ENCODE measurements at places on chromosomes 4 and X.
A peak's percentile ranks its signal among the peaks of the same experiment; 100 is the strongest.

GRCh38 chr4:148730082-148730640 is 287.9 kb upstream of the NR3C2 start:
- no peak for DNase-seq

- DNase-seq: no peak
Measured at GRCh38 chr4:168071304-168071703, 21.0 kb upstream of the ANXA10 start.

DNA sequence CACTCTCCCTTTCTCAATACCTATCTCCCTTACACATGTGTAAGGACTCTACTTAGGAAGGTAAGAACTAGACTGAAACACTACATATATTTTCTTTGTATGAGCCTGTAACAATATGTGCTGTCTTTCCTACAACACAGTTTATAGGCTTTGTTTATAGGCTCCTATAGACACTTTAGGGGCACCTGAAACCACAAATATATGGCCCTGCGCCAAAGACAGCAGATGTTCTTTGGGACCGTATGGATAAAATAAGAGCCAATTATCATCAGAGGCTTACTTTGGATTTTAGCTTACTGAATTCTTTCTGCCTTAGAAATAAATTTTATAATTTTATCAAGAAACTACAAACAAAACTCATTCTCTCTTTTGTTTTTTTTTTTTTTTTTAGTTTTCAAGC is 16.6 kb upstream of the CXCL3 start:
- no peak for DNase-seq

DNA sequence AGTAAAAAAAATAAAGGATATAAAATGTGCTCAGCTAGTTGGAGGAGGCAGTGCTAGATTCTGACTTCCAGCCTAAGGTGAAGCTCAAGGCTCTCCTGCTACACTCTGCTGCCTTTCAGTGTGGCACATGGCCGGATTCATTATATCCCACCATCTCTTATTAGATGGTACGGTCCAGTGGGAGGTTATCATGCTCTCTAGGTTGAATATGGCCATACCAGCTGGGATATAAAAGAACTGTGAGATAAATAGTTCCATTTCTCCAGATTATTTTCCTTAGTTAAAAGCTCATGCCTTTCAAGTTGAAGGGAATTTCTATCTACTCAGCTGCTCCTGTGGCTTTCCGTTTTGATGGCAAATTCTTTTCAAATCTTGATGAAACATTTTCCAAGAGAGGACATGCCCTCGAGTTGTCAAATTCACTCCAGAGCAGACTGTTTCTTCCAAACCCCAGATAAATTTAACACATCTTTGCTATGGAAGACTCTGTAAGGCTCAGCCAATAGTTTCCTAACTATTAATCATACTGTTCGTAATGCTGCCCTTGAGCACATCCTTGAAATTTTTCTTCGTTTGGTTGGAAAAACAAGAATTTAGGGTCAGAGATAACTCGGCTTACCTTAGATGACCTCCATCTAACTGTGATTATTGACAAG is 2.2 kb upstream of the MGARP start:
- no peak for DNase-seq

DNA sequence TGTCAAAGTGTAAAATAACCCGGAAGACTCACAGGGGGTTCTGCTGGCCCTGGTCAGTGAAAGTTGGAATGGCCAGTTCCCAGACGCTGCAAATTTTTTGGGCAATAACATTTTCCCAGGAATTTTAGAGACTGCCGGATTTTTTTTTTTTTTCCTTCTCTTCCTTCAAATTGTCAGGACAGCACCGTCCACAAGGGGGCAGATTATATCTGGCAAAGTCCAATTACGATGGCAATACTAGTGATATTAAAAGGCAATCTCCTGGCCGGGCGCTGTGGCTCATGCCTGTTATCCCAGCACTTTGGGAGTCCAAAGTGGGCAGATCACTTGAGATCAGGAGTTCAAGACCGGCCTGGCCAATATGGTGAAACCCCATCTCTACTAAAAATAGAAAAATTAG is 20.5 kb downstream of the SLC25A5 start:
- DNase-seq: peak; percentile 8

DNA sequence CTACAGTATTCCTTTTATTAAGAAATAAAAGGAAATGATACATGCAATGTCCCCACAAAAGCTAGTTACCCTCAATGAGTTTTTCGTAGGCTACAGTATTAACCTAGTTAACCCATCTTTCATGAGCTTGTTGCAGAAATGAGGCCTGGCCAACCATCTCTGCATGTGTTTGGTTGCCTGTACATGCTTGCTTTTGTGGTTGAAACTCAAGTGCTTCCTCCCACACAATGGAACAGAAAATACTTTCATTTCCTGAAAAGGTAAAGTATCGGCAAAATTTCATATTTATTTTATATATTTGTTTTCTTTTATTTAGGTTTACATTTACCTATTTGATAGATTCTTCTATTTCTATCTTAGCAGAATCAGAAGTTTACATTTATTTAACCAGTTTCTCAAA is 214.6 kb upstream of the FAM241A start:
- DNase-seq: no peak

GRCh38 chr4:113469926-113470325 is 291.6 kb downstream of the CAMK2D start:
- no peak for DNase-seq

- no peak for DNase-seq
Measured at GRCh38 chrX:662126-662525, 31.5 kb downstream of the SHOX start.

GRCh38 chr4:152676052-152676854 is 3.5 kb downstream of the TMEM154 start:
- DNase-seq: no peak

DNA sequence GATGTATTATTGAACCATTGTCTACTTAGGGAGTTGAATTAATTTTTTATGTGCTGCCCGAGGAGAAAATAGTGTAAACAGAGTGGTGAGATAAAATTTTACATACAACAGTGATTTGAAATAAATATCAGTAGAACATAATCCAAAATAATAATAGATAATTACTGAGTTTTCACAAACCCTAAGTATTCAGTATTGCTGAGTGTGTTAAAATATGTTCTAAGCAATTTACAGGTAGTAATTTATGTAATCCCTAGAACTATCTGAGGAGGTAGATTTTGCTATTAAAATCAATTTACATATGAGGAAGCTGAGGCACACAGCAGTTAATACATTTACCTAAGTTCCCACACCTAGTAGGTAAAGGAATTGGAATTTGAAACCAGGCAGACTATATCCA is 134.7 kb upstream of the FAT1 start:
- DNase-seq: no peak

DNA sequence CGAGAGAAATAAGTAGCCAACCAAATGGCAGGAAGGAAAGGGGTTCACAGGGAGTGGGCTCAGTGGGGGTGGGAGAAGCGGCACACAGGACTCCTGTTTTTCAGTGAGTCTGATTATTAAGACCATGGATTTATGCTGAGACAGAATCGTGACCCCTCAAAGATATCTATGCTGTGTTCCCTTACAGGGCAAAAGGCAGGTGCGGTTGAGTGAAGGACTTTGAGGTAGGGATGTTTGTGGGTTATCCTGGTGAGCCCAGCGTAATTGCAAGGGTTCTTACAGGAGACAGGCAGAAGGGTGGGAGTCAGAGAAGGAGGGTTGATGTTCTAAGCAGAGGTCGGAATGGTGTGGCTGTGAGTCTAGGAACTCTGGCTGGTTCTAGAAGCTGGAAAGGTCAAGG is 73.0 kb downstream of the EVC start:
- DNase-seq: no peak

DNA sequence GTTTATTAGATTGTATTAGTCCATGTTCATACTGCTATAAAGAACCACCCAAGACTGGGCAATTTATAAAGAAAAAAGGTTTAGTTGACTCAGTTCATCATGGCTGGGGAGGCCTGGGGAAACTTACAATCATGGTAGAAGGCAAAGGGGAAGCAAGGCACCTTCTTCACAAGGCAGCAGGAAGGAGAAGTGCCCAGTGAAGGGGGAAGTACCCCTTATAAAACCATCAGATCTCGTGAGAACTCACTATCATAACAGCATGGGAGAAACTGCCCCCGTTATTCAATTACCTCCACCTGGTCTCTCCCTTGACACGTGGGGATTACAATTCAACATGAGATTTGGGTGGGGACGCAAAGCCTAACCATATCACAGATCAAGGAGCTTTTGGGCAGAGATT is 8.1 kb upstream of the HSD17B13 start:
- DNase-seq: no peak

DNA sequence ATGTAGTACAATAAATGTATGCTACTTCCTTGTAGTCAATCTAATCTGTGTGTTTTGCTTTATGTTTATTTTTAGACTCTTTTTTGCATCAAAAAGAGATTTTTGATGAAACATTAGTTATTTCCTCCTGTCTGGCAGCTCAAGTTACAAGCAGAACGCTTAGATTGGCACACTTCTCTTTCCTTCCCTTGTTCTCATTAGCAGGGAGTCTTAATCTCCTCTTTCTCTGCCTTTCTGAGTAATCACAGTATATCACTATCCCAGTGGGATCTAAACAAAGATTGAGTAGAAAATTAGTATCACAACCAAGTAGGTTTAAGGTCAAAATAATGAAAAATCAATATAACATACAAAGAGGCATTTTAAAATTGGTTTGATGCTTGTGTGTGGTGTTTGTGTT is 1192.6 kb downstream of the C4orf33 start:
- DNase-seq: no peak

DNA sequence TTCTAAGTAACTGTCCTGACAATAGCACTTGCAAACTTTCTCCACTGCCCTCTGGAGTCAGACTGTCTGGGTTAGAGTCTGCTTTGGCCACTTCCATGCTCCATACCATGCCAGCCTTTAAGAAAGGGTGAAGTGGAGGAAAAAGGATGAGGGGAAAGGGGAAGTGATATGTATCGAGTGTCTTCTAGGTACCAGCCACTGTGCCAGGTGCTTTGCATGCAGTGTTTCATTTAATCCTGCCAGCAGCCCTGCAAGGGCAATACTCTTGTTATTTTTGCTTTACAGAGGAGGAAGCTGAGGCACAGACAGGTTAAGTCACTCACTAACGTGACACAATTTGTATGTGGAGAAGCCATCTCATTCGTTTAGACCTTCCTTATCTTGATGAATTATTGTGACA is 55.6 kb downstream of the RTL9 start:
- DNase-seq: no peak

DNA sequence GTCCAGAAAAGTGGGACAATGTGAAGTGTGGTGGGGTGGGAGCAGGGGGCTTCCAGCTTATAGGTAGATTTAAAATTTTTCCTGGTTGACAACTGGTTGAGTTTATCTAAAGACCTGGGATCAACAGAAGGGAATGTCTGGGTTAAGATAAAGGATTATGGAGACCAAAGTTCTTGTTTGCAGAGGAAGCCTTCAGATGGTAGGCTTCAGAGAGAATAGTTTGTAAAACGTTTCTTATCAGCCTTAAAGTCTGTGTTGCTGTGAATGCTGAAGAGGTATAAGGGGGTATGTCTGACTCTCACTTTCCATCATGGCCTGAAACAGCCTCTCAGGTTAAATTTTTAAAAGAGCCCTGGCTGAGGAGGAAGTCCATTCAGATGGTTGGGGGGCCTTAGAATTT is 20.5 kb downstream of the MGST2 start:
- no peak for DNase-seq

DNA sequence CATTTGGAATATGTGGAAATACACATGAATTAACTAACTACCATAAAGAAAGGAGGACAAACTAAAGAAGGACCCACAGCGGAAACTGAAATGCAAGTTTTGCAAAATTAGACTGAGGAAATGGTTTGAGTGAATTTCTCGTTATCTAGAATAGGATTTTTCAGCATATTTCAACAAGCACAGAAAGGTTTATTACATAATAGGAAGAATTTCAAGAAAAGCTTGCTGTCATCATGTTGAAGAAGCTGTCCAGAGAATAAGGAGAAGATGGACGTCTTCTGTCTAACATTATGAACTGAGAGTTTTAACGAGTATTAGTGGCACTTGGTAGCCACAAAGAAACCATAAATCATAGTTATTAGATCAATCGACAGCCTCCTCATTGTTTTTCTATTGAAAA is 45.0 kb downstream of the TEC start:
- DNase-seq: no peak

DNA sequence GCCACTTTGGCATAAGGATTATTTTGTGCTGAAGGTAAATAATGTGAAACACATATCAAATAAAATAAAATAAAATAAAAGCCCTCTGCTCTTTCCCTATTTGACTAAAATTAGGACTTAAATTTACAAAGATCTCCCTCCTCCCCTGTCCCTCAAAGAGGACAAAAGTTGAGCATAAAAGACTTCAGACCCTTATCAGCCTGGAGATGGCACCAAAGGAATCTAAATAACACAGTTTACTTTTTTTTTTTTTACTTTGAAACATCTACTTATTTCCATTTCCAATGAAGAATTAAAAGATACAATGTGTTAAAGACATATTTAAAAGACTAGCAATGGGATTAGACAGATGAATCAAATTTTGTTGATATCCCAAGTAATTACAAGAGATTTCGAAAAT is 89.7 kb downstream of the EPHA5 start:
- DNase-seq: no peak

- no peak for DNase-seq
Measured at GRCh38 chr4:67933755-67934154, 29.5 kb downstream of the TMPRSS11A start.

- DNase-seq: no peak
Measured at GRCh38 chrX:1425381-1425780, 27.3 kb downstream of the ASMTL start.

GRCh38 chr4:98447648-98448047 is 186.5 kb downstream of the RAP1GDS1 start:
- no peak for DNase-seq

DNA sequence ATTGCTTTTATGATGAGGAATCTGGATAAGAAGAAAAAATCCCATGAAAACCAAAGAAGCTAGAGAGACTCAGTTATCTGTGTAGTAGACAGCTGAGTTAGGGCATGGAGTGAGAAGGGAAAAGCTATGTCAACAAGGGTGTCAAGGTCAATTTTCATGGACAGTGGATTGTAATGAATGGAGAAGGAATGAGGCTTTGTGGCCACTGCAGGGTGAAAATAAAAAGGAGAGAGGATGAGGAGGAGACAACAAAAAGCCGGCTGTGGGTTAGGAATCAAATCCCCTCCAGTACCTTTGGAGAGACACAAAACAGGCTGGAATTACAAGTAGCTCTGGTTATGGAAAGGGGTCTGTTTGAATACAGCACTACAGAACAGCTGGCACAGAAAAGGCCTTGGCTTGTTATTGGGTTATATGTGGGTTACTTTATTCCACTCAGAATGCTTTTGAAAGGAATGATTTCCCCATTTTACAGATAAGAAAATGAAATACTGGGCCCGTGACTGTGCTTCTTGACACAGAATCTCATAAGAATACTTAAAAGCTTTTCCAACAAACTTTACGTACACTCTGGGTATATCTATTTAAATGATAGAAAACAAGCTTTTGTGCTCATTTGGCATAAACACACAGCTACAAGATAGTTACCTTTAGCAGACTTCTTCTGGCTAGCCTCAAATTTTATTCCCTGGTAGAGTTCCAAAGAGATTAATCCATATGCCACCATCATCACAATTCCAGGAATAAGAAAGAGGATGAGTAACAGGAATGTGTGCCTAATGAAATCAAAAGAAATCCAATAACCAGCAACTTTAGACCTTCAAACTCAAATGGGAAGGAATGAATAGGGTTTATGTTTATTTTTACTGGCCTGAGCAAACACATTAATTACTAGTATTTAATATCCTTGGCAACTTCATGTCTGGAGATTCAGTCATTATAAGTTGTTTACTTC is 7.5 kb downstream of the CCKAR start:
- no peak for DNase-seq

- DNase-seq: no peak
Measured at GRCh38 chr4:56690393-56690792, 9.3 kb upstream of the HOPX start.

GRCh38 chr4:113584407-113585150 is 177.0 kb downstream of the CAMK2D start:
- no peak for DNase-seq
